NCI-H345 (cell line): ENCODE measurements at places on chromosomes 1 and 21.

DNA sequence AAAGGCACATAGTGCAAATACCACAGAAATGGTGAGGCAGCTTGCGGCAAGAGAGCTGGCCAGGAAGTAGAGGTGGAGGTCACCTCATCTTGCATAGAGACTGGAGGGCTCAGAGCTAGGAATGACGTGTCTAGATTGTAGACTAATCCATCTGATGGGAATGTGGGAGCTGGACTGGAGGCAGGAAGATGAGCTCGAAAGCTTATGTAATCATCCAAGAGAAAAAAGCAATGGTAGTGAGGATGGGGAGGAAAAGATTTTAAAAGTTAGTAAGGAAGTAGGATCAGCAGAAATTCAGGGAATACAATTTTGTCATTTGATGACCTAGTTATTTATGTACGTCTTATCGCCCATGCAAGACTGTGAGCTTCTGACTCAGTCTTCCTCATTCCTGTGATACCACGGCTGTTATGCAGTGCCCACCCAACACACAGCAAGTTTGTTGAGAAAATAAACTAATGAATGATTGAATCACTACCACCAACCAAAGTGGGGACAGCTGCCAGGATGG, 123.9 kb downstream of the RRAGC start:
- DNase-seq: no peak

DNA sequence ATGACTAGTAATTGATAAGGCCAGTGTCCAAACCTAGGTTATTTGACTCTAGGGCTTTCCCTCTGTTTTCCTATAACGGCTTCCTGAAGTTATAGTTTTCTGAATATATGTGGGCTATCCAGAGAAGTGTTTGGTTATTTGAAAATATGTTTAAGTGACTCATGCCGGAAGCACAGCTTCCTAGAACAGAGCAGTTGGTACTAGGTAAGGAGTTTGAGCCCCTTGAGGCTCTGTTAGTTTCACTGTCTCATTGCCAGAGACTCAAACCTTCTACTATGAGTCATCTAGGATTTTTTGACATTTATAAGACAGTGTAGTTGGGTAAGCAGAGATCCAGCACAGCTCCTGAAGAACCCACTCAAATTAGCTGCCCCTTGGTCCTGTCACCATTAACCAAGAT, 27.1 kb upstream of the LEPR start:
- no peak for DNase-seq

- no peak for DNase-seq
These were observed 38.2 kb downstream of the SLC9A1 start for GRCh38 chr1:27116697-27117096.

DNA sequence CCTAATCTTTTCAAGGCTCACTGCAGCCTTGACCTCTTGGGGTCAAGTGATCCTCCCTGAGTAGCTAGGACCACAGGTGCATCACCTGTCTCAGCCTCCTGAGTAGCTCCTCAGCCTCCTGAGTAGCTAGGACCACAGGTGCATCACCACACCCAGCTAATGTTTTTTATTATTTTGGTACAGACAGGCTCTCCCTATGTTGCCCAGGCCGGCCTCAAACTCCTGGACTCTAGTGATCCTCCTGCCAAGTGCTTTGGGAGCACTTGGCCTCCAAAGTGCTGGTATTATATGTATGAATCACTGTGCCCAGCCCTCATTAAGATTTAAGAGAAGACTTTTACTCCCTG, 58.5 kb upstream of the S1PR1 start:
- no peak for DNase-seq

DNA sequence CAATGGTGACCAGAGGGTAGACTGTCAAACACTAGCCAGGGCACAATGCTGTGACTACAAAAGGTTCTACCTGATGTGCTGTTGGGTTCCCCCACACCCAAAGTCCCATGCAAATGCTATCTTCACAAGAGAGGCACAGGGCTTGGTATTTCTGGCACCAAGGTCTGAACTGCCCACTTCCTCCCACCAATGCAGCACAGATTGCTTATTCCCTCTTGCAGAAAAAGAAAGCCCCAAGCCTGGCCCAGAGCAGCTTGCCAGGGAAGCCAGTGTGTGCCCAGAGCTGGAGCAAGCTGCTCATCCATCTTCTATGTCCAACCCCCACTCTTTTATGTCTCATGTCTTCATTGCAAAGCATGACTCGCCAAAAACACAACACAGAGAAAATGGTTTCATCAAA, 149.4 kb upstream of the CAMK1G start:
- DNase-seq: no peak

DNA sequence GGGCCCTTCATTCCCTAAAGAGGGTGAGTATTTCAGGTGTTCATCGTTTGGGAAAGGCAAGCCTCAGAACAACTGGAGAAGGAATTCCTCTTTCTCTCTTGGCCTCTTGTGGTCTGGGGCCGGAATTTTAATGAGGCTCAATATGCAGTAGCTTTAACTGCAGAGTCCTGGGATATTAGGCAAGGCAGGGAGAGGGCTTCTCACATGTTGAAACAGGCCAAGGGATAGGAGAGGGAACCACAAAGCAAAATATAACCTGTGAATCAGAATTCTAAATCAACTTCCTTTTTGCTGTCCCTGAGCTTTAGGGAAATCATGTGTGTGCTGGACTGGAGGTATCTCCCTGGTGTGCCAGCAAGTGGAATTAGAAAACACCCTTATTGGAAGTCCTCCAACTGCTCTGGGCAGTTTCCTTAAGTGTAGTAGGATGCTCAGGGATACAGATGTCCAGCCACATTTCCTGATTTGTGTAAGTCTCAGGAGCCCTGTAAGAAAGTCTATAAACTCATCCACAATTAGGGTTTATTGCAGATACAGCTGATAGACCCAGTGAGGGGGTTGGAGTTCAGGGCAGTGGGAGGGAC, 215.8 kb upstream of the ZRANB2 start:
- no peak for DNase-seq

DNA sequence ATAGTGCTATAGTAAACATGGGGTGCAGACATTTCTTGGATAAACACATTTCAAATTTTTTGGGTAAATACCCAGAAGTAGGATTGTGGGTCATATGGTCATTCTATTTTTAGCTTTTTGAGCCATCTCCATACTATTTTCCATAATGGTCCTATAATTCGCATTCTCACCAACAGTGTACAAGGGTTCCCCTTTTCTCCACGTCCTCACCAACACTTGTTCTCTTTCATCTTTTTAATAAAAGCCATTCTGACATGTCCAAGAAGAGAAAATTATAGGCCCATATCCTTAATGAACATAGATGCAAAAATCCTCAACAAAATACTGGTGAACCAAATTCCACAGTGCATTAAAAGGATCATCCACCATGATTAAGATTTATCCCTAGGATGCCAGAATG, 8.9 kb downstream of the STUM start:
- no peak for DNase-seq

DNA sequence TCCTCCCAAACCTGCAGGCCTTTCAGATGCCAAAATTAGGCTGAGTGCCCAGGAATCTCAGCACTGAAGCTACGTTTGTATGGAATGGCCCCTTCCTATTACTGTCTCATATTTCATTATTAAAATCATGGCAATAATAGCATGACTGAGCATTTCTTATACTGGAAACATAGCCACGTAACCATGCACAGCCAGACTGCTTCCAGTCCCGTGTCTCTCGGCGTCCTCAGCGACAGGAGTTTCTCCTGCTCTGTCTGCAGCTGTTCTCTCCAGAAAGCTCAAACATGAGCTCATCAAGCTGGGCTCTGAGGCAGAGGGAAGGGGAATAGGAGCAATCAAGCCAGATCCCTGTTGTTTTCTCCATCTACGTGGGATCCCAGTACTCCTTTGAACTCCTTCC, 104.0 kb downstream of the CDC7 start:
- no peak for DNase-seq

GRCh38 chr1:76381450-76382097, 307.0 kb downstream of the ST6GALNAC3 start:
- no peak for DNase-seq

GRCh38 chr1:10621906-10622305, 147.2 kb downstream of the PEX14 start:
- DNase-seq: no peak

DNA sequence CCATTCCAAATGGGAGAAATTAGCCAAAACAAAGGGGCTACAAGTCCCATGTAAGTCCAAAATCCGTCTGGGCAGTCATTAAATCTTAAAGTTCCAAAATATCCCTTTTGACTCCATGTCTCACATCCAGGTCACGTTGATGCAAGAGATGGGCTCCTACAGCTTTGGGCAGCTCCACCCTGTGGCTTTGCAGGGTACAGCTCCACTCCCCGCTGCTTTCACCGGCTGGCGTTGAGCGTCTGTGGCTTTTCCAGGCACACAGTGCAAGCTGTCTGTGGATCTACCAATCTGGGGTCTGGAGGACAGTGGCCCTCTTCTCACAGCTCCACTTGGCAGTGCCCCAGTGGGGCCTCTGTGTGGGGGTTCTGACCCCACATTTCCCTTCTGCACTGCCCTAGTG, 130.2 kb downstream of the TPR start:
- DNase-seq: no peak

- DNase-seq: peak; percentile 87
These were observed 19.8 kb downstream of the SPOCD1 start for GRCh38 chr1:31795801-31796621.

DNA sequence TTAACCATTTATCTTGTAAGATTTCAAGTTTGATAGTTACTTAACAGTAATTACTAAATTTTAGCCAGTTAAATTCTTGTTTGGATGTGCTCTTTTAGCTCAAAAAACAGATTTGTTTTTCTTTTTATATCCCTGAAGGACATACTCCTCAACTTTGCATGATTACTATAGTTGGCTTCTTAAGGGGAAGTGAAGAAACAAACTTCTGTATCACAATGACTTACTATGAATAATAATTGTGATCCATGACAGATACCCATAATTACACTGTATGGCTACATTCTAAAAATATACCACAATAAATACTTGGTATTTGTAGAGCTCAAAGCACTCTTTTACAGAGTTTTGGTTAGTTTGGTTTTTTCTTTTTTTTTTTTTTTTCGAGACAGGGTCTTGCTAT, 55.8 kb downstream of the IARS2 start:
- no peak for DNase-seq

- DNase-seq: no peak
These were observed 29.2 kb downstream of the OLFML3 start for GRCh38 chr1:114008480-114008941.

DNA sequence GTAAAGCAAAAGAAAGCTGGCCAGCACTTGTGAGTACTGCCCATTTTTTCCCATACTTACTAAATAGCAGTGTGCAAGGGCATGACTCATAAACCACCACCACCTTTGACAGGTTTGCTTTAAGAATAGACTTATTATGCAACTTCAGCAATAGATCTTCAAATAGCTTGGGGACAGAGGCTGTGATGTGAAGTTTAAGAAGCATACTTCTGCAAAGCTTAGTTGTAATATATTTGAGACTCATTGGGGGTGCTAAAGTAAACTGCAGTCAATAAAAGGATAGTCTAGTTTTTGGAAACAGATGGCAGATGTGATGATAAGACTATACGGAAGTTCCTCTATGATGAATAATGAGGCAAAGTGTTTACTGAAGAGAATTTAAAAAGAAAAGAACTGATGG, 210.0 kb downstream of the PLA2G4A start:
- no peak for DNase-seq

DNA sequence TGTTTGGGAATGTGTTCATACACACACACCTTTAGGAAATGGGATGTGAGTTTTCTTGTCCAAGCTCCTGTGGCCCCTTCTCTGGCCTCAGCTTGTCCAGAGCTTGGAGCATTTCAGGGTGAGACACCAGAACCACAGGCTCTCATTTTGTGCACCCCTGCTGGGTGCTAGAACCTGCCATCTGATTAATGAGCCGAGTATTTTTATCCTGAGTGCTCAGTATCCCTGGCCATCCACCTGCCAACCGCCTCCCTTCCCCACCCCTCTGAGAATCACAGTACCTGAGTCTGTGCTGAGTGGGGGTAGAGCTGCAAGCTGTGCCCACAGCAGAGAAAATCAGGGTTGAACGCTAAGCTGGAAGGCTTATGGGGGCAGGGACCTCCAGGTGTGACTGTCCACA, 1.4 kb downstream of the CASQ1 start:
- no peak for DNase-seq

DNA sequence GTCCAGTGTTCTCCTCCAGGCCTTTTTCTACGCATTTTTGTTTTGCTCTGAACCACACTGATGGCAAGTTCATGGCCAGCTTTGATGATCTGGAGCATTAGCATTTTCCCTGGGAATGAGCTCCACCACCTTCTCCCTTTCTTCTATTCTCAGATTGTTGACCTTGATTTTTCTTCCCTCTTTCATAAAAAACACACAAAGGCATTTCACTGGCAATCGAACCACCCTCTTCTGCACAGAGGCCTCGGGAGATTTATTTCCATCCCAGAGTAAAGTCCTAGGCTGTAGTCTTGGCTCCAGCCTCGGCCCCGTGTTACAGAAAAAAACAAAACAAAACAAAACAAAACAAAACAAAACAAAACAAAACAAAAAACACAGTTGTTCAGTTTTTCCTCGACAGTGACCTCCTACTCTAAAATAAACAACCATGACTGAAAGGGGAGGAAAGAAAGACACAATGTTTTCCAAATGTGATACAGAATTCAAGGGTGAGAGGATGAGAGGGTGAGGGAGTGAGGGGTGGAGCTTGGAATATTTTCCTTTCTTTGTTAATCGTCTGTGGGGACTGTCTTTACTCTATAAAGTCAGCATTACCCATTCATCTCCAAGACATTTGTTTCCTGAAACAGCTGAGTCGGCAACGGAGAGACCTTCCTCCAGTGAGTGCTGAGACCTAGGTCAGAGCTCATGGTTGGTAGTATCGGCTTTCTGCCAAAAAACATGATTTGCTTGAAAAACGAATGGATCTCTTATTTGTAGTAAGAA, 29.8 kb upstream of the RNF186 start:
- DNase-seq: no peak

GRCh38 chr1:66542811-66543767, 9.1 kb downstream of the SGIP1 start:
- peak; percentile 97 for DNase-seq

GRCh38 chr1:79827446-79827845, 820.9 kb upstream of the ADGRL4 start:
- DNase-seq: no peak

DNA sequence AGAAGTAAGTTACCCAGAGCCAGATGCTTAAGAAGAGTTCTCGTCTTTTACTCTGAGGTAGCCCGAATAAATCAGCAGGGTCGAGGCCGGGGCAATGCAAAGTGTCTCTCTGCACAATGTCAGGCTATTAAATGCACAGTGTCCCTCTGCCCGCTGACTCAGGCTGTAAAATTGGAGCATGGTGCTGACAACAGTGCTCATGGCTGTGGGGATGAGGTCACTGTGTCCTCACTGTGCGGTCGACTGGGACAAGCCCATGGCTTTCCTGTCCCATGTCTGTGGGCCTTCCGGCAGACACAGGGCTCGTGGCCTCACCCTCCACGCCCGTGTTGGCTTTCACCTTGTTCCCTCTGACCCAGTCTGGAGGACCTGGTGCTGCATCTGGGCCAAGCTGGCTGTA, 14.6 kb upstream of the SLC2A1 start:
- DNase-seq: no peak

- DNase-seq: no peak
These were observed 4.1 kb downstream of the PIK3R3 start for GRCh38 chr1:46128344-46128743.

GRCh38 chr1:60510162-60510561, 436.6 kb upstream of the C1orf87 start:
- DNase-seq: no peak
